Activated CD4-positive, alpha-beta T cell treated with anti-CD3 and anti-CD28 coated beads for 48 hours (primary cell): ENCODE measurements at places on chromosomes 12 and 14.

- DNase-seq: no peak
These were observed 51.4 kb downstream of the BORCS5 start for GRCh38 chr12:12408265-12408690.

DNA sequence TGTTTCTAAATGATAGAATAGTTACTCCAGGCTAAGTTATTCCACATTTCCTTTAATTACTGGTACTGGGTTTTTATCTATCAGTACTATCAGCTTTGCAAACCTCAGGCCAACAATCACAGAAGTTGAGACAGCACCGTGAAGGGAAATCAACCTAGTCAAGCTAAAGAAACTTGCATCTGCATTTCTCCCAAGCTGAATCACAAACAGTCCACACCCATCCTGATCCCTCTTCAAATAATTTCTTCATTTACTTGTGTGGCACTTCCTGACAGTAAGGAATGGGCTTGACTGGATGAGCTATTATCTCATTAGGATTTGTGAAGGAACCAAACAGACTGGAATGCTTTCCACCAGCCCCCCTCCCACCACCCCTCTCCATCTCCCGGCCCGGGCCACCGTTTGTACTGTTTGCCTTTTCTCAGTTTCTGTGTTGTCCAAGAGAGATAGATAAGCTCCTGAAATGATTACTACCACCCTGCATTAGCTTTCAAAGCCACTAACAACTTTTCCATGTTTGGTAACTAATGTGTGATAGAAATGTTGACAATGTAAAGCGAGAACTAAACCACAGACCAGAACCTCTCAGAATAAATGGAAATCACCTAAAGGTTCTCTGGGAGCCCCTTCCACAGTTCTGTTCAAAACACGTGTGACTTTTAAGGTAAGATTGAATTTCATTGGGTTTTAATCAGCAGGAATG is 236.3 kb downstream of the SLC25A21 start:
- DNase-seq: no peak

GRCh38 chr14:33377596-33378390 is 439.1 kb downstream of the NPAS3 start:
- no peak for DNase-seq

GRCh38 chr12:92775416-92775815 is 72.6 kb downstream of the PLEKHG7 start:
- no peak for DNase-seq

DNA sequence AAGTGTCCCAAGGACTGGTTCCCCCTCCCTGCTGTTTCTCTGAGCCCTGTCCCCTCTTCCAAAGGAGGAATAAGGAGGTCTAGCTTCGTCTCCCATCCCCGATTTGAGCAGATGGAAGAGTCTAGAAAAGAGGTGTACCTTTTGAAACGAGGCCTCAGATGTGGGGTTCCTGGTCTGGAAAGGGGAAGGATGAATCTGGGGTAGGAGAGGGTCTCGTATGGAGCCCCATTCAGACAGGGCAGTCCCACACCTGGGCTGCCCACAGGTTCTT is 13.3 kb downstream of the MEG3 start:
- DNase-seq: no peak

DNA sequence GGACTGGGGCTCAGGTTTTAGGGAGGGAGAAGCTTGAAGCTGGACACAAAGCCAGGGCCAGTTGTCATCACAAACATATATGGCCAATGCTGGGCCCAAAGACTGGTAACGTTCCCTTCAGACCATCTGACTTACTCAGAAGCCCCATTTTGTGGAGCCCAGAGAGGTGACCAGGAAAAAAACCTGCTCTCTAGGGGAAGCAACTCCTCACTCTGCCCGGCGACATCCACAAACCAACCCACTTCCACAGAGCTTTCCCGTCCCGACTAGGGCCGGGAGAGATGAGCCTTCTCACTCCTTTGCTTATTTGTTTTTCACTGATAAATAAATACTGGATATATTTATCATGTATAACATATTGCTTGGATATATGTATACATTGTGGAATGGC is 180.9 kb upstream of the RTL1 start:
- DNase-seq: no peak

DNA sequence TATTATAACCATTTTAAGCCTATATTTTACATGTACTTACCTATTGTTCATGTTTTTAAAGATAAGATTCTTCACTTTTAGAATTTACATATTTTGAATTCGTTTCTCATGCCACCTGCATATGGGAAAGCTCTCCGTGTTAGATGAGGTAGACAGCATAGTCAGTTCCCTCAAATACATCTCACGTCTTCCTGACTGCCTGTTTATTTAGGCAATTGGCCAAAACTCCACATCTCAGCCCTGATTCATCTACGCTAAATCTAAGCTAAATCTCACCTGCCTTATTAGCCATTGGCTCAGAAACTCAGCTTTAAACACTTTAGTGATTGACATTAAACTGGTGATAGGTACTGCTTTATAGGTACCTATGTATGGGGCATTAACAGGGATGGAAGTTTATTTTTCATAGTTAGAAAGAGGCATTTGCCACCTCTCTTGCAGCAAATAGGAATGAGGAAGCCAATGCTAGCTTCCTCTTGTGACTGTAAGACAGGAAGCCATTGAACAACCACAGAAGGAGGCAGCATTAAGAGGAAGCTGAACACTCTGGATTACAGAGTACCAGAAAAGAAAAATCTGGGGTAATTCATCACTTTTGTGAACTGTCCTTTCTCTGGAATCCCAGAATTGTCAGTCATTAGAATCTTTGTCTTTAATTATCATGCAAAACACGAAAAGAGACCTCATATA is 111.9 kb downstream of the LRFN5 start:
- no peak for DNase-seq

DNA sequence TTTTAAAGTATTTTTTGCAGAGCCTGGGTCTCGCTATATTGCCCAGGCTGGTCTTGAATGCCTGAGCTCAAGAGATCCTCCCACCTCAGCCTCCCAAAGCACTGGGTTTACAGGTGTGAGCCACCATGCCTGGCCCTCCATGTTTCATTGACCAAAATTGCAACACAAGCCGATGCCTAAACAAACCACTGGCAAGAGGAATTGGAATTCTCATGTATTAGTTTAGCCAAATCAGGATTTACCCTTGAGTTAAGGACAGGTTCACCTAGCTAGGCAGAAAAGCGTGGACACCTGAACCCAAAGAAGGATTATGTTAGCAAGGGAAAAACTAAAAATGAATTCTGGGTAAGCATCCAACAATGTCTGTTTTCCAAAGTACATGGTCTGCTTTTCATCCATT is 14.6 kb upstream of the METAP2 start:
- no peak for DNase-seq

- no peak for DNase-seq
These were observed 71.3 kb upstream of the HECTD1 start for GRCh38 chr14:31278883-31279282.

GRCh38 chr14:85391892-85392291 is 138.1 kb upstream of the FLRT2 start:
- DNase-seq: no peak

DNA sequence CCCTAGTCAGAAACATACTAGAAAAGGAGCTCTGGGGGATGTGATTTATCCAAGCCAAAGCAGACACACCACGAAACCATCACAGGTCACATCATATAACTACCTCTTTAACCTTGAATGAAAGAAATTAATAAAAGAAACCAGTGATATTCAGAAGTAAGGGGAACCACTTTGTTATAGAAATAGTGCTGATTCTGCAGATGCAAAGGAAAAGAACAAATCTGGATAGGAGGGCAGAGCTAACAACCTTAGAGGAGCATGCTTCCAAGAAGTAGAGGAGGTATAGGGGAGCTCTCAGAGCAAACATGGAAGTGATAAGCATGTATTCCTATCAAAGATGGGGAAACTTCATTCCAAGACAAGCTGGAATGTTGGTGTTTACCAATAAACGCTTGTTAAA is 117.0 kb upstream of the MDM1 start:
- DNase-seq: no peak

GRCh38 chr12:87529413-87529812 is 499.8 kb downstream of the C12orf50 start:
- DNase-seq: no peak

- peak; percentile 84 for DNase-seq
These were observed at the start of gene CD69 for GRCh38 chr12:9760699-9761418. CD69 (minus strand) TSS chr12:9760901; CDS start chr12:9760820, 81 bp downstream.

DNA sequence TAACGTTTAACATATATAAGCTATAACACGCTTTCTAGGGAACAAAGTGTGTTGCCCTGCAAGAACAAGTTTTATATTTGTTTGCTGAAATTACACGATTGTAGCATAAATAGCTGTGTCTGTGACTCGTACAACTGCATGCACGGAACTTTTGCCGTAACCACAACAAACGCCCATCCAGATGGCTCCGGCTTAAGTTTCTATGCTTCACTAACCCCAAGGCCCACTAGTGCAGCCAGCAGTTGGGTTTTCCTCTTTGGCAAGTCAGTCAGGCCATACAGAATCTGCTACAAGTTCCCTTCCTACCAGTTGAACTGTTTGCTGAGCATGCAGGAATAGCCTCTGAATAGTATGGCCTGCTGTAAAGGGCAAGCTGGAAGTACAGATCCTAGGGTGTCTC is 12.1 kb downstream of the CSRP2 start:
- DNase-seq: no peak

DNA sequence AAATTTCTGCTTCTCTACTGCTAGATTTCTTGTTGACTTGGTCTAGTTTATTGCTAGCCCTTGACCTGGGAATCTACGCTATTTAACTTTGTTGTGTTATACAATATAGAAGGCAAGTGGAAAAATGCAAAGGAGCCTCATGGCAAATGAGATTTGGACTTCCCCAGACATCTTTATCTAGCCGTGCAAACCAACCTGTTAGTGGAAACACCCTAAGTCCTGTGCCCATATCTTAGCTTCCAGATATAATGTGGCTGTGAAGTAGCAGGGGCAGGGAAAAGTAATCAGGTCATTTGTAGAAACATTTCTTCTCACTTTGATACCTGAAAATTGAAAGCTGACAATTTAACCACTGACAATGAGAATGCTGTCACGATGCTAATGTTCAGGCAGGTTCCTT is 90.7 kb upstream of the ATP2B1 start:
- no peak for DNase-seq

- DNase-seq: no peak
These were observed 35.6 kb downstream of the GCH1 start for GRCh38 chr14:54867011-54867410.

DNA sequence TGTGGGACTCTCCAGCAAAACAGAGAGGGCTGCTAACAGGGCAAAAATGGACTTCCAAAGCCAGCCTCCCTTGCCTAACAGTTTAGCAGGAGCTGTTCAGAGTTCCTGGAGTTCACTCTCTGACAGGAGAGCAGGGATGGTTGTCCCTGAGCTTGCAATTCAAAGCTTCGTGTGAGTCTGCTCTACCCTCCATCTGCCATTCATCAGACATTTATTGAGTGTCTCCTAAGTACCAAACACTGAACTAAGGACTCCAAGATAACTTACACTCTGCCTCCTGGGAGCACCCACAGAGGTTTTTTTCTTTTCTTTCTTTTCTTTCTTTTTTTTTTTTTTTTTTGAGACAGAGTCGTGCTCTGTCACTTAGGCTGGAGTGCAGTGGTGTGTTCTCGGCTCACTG is 28.7 kb downstream of the RHOF start:
- DNase-seq: no peak
